ENCODE measurements at places on chromosomes 16 and 17.
A peak's percentile ranks its signal among the peaks of the same experiment; 100 is the strongest.

DNA sequence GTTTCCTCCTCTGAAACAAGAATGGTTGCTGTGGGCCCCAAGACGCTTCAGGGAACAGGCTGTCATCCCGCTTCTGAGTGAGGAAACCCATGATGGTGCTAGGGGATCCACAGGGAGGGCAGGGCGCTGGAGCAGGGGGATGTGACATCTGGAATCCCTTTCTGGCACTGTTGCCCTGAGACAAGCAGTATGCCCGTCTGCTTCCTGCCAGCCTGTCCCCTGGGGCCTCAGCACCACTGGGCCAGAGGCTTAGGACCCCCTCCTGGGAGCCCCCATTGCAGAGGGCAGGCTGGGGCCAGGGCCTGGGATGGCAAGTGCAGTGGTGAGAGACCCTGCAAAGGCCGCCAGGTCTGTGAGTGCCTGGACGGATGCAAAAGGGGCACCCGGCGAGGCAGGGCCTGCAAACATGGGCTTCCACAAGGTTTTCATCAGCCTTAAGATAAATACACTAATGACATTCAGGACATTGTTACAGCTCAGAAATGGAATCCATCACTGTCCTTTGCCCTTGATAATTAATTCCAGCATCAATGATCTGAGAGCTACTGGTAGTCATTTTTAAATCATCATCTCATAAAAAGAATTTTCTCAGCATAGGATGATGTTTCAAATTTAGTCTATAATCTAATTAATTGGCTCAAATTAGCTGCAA is 51.6 kb downstream of the PRMT7 start:
- no peak for DNase-seq

- peak; percentile 10 for DNase-seq
Measured at GRCh38 chr17:6069539-6070429, at the start of gene WSCD1. WSCD1 (plus strand) TSS chr17:6070379; CDS start chr17:6080659, 10,280 bp downstream.

- peak; percentile 87 for DNase-seq
Measured at GRCh38 chr17:82524540-82524939, 5.0 kb downstream of the FOXK2 start.

DNA sequence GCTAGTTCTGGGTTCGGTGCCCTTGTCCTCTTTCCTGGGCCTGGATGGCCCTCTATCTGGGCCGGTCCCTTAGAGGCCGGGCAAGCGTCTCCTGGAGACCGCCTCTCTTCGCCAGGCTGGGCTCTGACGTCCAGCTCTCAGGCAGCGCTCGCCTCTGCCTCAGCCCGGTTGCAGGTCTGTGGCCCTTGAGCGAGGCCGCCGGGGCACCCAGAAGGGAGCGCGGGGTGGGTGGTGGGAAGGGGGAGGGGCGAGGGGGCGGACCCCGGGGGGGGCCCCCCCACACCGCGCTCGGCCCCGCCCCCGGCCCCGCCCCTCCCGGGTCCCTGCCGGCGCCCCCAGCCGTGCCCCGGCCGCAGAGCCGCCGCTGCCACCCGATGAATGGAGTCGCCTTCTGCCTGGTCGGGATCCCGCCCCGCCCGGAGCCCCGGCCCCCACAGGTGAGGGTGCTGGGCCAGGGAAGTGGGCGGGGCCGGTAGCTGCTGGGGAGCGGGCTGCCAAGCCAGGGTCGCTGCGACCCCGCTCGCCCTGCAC is at the start of gene ARHGAP23:
ARHGAP23 (plus strand) TSS at position 353 of the 531 bp plus-strand sequence; CDS start at position 375, 22 bp downstream.
- no peak for DNase-seq

DNA sequence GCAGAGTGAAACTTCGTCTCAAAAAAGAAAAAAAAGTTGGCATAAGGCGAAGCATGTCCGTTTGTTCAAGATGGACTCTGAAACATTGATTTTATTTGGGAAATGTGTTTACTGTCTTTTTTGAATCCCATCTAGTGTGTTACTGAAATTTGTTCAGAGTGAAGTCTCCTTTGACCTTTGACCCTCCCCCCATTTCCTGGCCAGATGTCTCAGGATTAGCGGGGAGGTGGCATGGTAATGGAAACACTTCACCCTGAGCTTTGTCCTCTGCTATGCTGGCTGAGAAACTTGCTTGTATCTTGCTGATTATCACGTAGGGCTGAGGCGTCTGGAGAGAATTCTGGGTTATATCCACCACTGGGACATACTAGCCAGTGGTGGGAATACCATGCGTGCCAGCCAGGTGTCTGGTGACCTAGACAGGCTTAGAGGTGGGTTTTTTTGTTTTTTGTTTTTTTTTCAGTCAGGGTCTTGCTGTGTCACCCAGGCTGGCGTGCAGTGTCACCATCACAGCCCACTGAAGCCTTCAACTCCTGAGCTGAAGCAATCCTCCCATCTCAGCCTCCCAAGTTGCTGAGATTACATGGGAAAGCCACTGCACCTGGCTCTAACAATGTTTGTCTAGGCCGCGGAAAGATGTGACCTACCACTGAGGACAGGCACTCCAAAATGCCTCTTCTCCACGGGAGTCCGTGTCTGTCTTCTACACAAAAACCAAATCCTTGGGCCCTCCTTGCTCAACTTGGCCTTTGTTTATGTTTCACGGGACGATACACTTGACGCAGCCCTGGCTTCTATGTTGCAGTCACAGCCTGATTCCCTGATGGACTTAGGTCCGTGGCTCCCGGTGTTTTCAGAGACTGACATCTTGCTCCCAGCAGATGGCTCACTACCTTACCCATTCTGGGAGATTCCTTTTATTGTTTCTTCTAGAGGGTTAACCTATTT is 6.6 kb upstream of the GALK1 start:
- no peak for DNase-seq

DNA sequence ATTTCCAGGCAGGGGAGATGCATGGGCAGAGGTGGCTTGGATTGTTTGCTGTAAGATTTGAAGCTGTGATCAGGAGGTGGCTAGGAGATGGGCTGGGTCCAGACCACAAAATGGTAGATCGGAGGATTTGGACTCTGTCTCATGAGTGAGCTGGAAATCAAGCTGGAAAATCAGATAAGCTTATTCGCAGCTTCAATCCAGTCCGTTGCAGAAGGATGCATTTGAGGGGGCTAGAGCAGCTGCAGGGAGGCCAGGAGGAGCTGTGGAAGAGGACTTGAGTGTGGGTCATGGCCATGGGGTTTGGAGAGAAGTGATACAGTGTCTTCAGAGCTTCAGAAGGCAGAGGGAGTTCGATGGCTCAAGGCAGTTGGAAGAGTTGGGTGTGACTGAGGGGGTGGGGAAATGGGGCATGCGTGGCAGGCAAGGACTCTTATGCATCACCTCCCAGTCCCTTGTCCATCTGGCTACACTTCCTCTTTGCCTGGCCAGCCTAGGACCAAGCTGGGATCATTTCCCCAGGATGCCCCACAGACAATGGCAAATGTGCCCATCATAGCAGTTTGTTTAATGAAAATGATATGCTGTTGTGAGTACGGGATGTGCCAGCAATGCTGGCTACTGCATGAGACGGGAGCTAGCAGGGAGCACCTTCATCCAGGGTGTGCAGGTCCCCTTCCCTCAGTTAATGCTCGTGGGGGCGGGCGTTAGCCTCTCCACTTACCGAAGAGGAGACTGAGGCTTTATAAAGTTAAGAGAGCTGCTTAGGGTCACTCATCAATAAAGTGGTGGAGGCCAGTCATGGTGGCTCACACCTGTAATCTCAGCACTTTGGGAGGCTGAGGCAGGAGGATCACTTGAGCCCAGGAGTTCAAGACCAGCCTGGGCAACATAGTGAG is 20.6 kb downstream of the QPRT start:
- no peak for DNase-seq

DNA sequence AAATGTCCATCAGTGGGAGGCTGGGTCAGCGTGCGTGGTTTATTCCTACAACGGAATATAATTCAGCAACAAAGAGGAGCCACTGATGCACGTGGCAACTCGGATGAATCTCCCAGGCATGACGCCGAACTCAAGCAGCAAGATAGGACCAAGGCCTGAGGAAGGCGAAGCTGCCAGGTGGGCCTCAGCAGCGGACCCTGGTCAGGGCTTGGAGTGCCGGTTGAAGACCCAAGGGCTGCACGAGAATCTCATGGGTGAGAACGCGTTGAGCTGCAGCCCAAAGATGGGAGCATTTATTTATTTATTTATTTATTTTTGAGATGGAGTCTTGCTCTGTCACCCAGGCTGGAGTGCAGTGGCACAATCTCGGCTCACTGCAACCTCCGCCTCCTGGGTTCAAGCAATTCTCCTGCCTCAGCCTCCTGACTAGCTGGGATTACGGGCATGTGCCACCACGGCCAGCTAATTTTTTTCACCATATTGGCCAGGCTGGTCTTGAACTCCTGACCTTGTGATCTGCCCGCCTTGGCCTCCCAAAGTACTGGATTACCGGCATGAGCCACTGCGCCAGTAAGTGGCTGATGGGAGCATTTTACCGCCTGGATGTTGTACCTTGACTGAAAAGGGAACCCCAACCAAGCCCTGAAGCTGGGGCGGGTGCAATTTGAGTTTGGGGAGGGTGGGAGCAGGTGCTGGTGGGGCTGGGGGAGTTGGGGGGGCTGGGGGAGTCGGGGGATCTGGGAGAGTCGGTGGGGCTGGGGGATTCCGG is 18.1 kb upstream of the BAHCC1 start:
- no peak for DNase-seq

DNA sequence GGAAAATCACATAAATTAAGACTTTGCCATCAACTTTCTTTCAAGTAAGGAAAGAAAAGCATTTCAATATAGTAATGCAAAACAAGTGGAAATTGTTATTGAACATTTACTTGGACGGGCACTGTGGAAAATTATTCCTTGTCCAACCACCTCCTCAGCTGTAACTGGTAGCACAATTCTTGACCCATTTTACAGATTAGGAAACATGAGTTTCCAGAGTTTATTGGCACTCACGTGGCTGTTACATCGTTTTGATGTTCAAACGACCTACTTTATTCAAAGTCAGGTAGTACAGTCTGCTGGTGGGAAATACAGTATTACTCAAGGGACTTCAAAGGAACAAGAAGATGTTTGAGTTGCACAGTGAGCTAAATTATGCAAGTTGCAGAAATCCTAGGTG is 866 bp upstream of the PCTP start:
- DNase-seq = no peak

DNA sequence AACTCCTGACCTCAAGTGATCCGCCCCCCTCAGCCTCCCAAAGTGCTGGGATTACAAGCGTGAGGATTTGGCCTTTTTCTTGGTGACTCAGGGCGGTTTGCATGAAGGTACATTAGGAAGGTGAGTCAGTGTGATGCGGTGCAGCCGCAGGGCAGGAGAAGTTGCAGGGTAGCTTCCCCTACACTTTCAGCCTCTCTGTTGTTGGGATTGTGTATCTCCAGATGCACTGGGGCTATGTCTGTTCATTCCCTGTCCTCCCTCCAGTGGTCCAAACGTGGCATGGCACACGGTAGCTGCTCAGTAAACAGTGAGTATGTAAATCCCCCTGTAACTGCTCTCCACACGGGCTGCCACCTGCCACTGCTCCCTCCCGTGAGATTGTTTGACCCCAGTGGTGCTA is 109.1 kb upstream of the CDC42EP4 start:
- no peak for DNase-seq

GRCh38 chr17:49992191-49992932 is 2.7 kb downstream of the DLX3 start:
- DNase-seq = no peak

DNA sequence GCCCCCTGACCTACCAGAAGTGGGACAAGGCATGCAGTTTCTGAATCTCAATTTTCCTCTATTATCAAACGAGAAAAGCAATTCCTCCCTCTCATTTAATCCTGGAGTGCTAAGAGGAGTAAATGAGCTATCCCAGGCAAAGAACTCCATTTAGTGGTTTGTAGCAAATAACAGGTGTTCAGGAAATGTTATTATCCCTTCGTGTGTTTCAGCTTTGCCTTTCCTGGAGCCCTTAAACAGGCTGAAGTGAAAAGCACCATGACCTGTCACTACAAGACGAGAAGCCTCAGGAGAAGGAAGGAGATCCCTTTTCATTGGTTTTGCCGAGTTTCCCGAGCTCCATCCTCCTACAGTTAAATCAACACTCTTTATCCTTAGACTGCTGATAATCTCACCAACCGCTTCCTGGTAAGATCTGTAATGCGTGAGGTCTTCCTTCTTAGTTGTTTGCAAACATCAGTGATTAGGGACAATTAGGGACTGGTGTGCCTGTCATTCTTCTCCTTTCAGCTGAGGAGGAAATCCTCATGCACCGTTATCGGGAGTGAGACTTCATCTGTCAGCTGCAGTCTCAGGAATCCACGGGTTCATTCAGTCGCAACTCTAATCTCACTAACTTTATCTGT is 30.8 kb upstream of the MYOCD start:
- no peak for DNase-seq

All from NCI-H1105 treated with DMSO at 0.1 percent for 48 hours (cell line).